CD4-positive, alpha-beta memory T cell (primary cell): ENCODE measurements at places on chromosomes 6 and 20. TPM values are rescaled to one million over a fixed set of nuclear protein-coding genes. Genes with fewer than 3 reads are reported as not detected.

DNA sequence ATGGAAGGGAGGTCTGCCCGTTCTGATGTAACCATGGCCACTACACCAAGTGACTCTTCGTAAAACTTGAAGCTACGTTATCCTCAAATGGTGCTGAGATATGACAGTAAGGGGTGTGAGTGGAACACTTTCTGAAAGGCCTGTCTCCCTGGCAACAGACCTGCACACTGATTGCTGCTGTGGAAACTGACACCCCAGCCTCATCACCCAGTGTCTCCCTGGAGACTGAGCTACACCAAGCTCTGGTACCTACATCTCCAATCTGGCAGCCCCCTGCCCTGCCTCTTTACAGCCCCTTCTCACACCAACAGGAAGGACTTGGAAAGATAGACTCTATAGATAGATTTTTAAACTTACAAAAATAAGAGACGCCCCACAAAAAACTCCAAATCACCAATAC, 13.2 kb downstream of the PI16 start:
- no peak for DNase-seq

DNA sequence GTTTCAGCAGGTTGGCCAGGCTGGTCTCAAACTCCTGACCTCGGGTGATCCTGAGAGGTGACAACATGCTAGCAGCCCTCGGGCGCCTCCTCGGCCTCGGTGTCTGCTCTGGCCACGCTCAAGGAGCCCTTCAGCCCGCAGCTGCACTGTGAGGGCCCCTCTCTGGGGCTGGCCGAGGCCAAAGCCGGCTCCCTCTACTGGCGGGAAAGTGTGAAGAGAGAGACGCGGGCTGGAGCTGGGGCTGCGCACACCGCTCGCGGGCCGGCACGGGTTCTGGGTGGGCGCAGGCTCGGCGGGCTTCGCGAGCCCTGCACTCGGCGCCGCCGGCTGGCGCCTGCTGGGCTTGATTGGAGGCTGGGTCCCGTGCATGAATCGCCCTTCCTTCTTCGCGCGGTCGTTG, 80.8 kb upstream of the RBM24 start:
- no peak for DNase-seq

DNA sequence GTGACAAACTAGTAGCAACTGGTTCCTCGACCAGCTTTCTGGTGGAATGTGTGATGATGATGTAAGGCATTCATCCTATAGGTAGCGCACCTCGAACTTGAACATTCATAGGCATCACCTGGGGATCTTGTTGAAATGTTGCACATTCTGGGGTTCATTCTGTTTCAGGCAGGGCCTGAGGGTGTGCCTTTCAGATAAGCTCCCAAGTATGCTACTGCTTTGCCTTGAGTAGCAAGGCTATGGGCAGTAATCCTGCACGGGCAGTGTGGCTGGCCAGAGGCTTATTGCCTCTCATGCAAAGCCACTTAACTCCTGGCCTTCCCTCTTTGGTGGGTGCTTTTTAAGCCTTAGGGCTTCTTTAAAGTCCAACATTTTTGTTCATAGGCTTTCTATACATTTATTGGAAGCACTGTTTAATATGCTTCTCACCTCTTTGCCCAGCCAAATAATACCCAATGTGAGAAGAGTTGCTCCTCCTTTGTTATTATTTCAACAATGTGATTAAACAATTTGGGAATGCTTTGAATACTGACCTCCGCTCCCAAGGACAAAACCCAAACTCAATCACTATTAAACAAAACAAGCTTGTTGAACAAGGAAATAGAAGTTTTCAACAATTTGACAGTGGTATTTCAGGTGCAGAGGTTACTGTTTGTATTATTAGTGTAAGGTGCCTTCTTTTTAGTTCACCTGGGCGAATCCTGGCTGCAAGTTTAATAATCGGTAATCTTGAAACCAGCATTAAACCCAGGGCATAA, 57.5 kb downstream of the JARID2 start:
- DNase-seq = no peak

- no peak for DNase-seq
Measured at GRCh38 chr6:32252331-32253009, 28.6 kb upstream of the NOTCH4 start.

GRCh38 chr20:2299301-2299700, 3.5 kb downstream of the TGM3 start:
- no peak for DNase-seq

- no peak for DNase-seq
Measured at GRCh38 chr6:149433881-149434280, 33.8 kb downstream of the SUMO4 start.

- no peak for DNase-seq
Measured at GRCh38 chr20:1212023-1212422, 8.8 kb downstream of the C20orf202 start.

GRCh38 chr6:106413016-106413415, 52.5 kb downstream of the CRYBG1 start:
- DNase-seq = no peak

- no peak for DNase-seq
Measured at GRCh38 chr20:49455691-49456090, 26.8 kb downstream of the KCNB1 start.

DNA sequence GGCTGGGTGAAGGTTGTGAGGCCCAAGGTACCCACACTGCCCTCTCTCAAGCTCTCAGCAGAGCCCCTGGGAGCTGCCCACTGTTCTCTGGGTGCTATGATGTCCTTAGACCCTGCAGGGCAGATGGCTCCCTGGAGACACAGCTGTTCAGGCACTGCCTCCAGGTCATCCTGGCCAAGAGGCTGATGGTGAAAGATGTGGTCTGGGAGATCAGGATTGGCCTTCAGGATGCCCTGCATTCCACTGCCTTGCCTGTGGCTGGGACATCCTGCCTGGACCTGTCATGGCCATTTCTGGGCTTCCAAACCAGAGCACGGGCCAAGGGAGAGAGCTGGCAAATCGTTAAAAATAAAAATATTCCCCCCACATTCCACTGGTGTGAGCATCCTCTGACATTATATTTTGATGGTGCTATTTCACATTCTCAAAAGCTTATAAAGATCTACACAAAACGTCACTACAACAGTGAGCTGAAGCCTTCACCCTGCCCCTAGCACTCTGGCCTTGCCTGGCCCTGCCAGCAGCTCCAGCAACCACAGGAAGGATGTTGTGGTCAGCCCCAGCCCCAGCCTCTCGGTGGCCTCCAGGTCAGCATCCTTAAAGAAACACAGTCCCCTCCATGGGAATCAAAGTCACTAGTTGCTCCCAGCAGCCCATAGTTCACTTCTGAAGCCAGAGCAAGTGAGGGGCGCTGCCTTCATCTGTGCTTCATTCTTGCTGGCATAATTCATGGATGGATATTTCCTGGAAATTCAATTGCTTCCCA, 13.5 kb upstream of the KCNK16 start:
- no peak for DNase-seq

HAO1 gene
- not detected for total RNA-seq

VGLL2 gene
- total RNA-seq = not detected

MCM9 gene
- total RNA-seq = 33.8 TPM

MUCL3 gene
- not detected for total RNA-seq

SPATS1 gene
- total RNA-seq = not detected
